ENCODE measurements at places on chromosomes 7 and 10. TPM values are rescaled to one million over a fixed set of nuclear protein-coding genes. Genes with fewer than 3 reads are reported as not detected.

The STEAP1 gene
- total RNA-seq, result 0.33 TPM

- H3K27ac ChIP-seq, result no peak overlapping the region
- no peak for DNase-seq
- no peaks in the 10 kb centered on the region for H3K4me1 ChIP-seq
- no peak overlapping the region for H3K4me3 ChIP-seq
- H3K36me3 ChIP-seq, result no peaks in the 10 kb centered on the region
- H3K27me3 ChIP-seq, result no peaks in the 10 kb centered on the region
Measured at GRCh38 chr10:77835669-77836086, 90.9 kb downstream of the DLG5 start.

DNA sequence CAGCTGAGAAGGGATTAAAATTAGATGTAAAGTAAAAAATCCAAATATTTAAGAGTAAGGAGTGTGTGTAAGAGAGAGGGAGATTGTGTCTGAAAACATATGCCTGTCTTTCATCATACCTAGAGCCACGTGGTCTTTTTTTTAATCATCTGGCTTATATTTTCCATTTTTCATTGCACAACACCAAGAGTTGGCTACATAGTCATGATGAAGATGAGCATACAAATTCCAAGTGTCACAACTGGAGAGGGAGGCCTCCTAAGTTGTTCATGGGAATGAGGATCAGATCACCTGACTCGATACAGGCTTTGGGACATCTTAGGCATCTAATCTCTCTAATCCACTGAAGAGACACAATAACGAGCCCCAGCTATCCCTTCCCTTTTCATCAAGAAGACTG, 47.2 kb upstream of the CCDC3 start:
- no peaks in the 10 kb centered on the region for H3K27me3 ChIP-seq
- no peaks in the 10 kb centered on the region for H3K4me1 ChIP-seq
- no peaks in the 10 kb centered on the region for H3K36me3 ChIP-seq
- H3K27ac ChIP-seq, result peak overlapping the region; percentile 18
- no peak overlapping the region for H3K4me3 ChIP-seq
- no peak for DNase-seq

DNA sequence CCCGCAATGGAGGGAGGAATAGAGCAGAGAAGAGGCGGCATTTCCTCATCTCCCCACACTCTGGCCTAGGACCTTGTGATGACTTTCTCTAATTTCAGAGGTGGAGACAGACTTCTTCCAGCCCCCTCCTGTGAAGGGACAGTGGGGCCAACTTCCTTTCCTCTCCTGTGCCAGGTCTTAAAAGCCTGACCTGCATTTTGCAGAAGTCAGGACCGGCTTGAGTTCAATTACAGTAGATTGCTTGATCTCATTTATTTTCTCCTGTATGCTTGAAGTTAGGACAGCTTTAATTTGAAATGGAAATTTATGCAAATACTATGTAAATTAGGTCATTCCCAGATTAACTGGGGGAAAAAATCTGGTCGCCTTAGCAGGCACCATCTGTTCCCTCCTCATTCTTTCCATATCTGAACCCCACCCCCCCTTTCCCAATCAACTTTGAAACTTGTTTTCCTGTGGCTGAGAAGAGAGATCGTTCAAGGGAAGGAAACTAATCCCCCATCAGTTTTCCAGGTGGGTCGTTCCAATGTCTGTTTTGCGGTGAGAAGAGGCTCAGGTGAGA, 57.1 kb downstream of the SYPL1 start:
- no peaks in the 10 kb centered on the region for H3K36me3 ChIP-seq
- no peaks in the 10 kb centered on the region for H3K27me3 ChIP-seq
- no peak overlapping the region for H3K4me3 ChIP-seq
- peaks cover 21% of the 10 kb centered on the region for H3K4me1 ChIP-seq
- no peak for DNase-seq

DNA sequence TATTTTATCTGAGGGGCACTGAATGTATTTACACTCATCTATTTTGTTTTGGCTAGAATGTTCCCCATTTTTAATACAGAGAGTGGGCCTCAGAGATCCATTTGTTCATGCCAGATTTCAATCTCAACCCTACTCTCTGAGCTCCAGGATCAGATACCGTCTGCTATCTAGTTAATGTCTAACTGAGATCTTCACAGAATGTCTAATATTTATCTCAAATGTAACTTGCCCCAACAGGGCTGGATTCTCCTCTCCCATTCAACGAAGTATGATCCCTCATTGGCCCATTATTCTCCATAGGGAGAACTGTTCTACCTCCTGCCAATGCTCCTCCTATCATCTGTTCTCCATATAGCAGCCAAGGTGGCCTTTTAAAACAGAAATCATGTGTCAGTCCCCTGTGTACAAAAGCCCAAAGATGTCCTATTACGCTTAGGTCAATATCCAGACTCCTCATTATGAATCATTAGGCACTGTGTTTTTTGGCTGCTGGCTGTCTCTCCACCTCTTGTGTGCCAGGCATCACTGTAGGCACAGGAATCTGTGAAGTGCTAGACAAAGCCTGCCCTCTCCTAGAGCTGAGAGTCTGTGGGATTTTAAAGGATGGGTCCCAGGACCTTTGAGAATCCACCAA, 169.3 kb upstream of the AGK start:
- H3K36me3 ChIP-seq, result no peaks in the 10 kb centered on the region
- no peak for DNase-seq
- H3K4me3 ChIP-seq, result no peak overlapping the region
- H3K4me1 ChIP-seq, result no peaks in the 10 kb centered on the region
- H3K27me3 ChIP-seq, result no peaks in the 10 kb centered on the region
- H3K27ac ChIP-seq, result no peak overlapping the region
